ENCODE measurements at places on chromosomes 11 and 22.

DNA sequence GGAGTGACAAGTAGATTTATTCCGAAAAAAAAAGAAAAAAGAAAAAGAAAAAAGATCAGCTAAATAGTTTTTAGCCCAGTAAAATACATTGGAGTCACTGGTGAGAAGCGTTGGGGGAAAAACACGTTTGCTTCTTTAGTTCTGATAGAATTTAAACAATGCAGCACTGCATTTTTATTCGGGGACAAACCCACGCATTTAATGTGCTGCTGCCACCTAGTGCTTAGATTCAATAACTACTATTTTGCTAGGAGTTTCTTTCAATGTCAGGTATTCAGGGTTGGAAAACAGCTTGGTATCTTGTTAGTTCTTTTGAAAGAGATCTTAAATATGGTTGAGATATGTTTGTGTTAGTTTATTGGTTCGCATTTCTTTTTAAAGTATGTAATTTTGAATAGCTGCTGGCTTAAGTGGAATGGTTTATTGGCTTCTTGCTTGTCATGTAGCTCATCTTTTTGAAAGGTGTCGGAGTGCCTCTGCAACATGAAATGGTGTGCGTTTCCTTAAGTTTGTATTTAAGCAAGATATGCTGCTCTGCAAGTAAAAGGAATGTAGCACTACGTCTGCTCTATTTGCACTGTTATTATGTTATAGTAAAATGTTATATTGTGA, 41.9 kb downstream of the SVIP start:
- peak; percentile 14 for DNase-seq

GRCh38 chr22:27863001-27863400, 56.1 kb downstream of the PITPNB start:
- DNase-seq = no peak

- peak; percentile 42 for DNase-seq
Observed at GRCh38 chr22:41544671-41545476, 604 bp upstream of the POLR3H start.

DNA sequence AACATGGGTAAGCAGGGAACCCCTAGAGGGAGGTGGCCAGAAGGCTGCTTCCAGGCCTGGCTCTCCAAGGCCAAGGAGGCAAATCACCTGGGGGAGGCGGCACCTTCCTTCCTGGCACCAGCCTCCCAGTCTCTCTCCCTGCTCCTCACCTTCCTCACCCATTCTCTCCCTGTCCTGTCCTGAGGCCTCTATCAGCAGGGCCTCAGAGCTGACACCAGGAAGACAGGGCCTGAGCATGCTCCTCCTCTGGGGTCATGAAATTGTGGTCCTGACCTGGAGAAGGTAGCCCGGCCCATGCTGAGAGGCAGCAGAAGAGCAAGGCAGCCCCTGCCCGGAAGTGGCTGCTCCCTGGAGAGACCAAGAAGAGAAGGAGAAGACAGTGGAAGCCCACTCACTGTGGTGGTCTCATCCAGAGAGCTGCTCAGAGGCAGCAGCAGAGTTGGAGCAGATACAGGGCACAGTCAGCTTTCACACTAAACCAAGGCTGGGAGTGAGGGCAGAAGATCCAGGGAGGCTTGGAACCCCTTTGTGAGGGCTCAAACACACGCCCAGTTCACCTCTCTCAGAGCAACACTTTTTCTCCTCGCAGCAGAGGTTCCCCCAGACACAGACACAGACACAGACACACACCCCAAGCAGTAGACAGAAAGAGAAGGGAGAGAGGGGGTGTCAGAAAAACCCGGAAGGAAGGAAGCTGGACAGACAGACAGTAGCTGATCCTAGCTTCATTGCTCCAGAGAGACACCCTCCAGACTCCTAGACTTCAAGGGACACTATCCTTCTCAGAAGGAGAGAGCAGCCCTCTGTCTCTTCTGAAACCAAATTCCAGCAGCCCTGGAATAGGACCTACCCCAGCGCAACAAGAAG, 1.8 kb downstream of the BCL9L start:
- DNase-seq = no peak

- DNase-seq = no peak
Observed at GRCh38 chr11:77208535-77208934, 80.5 kb downstream of the MYO7A start.

GRCh38 chr11:102287964-102288724, 29.1 kb upstream of the BIRC3 start:
- peak; percentile 68 for DNase-seq

- DNase-seq = no peak
Observed at GRCh38 chr22:42664976-42665831, 16.0 kb upstream of the CYB5R3 start.

DNA sequence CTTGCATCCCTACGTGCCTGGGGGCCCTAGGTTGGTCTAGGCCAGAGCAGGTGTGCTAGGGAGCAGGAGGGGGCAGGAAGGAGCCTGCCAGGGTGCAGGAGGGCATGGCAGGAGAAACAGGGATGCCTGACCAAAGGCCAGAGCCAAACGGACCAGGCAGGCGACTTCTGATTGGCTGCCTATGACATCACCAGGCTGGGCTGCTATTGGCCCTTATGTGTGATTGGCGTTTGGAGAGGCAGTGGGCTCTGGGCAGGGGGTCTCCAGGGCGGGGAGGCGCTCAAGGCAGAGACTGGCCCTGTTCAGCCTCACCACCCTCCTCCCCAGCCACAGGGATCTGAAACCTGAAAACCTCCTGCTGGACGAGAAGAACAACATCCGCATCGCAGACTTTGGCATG, 44.4 kb downstream of the MOB2 start:
- DNase-seq = no peak

DNA sequence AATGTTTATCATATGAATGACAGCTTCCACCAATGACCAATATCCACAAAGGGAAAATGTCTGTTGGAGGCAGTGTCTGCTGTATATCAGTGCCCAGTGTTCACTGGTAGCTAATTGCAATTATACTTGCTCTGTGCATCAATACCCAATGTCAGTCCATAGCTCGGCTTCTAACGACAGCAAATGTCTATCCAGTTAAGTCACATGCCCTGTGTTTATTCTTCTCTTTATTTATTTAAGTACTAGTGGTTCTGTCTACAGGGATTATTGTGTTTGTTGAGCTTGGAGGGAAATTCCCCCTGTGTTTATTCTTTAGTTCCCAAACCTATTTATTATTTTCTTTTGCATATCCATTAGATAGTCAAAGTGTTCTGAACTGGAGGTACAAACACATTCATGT, 18.6 kb downstream of the TSKU start:
- no peak for DNase-seq

GRCh38 chr11:129503646-129504045, 128.0 kb downstream of the BARX2 start:
- DNase-seq = no peak

- no peak for DNase-seq
Observed at GRCh38 chr22:27746918-27747317, 54.6 kb downstream of the MN1 start.

- peak; percentile 74 for DNase-seq
Observed at GRCh38 chr11:37108436-37109285, 510.6 kb upstream of the RAG2 start.

DNA sequence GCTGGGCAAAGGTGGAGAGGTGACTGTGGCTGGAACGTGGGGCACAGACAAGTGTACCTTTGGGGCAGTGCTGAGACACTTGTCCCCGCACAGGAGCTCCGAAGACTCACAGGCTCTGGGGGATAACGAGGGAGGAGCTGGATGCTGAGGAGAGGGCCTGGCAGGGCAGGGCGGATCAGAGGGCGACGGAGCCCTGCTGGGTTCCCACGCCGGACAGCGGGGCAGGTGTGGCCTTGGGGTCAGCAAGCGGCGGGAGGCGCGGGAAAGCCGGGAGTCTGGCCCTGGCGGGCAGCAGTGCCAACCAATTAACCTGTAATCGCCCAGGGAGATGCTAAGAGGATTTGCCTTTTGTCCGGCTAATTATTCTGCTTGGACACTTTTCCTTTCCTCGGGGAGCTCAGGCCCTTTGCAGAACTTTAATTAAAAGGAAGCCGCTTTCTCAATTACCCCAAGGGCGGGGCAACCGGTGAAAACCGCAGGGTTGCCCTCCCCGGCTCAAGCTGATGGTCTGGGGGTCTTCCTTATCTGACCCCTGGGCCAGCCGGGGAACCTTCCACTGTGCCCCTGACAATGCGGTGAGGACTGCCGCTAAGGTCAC, 71.5 kb downstream of the WNT7B start:
- no peak for DNase-seq

GRCh38 chr22:46650078-46650810, 30.1 kb downstream of the GRAMD4 start:
- no peak for DNase-seq

DNA sequence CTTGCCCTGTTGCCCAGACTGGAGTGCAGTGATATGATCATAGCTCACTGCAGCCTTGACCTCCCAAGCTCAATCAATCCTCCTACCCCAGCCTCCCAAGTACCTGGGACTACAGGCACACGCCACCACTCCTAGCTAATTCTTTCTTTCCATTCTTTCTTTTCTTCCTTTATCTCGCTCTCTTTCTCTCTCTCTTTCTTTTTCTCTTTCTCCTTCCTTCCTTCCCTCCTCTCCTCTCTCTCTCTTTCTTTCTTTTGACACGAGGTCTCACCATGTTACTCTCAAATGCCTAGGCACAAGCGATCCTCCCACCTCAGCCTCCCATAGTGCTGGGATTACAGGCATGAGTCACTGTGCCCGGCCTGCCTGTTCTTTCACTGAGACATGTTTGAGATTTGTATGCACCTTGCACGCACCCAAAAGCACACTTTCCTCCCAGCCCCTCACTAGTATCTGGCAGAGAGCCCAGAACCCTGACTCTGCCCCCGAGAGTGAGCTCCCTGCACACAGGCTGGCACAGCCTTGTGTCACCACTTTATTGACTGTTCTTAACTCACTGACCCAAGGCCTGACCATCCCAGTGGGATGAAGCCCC, 56.8 kb downstream of the CD6 start:
- no peak for DNase-seq

- DNase-seq = no peak
Observed at GRCh38 chr11:115257678-115258077, 246.5 kb downstream of the CADM1 start.

- no peak for DNase-seq
Observed at GRCh38 chr11:76493626-76494539, 49.1 kb downstream of the EMSY start.

GRCh38 chr11:70556884-70557741, 158.8 kb downstream of the CTTN start:
- peak; percentile 95 for DNase-seq

DNA sequence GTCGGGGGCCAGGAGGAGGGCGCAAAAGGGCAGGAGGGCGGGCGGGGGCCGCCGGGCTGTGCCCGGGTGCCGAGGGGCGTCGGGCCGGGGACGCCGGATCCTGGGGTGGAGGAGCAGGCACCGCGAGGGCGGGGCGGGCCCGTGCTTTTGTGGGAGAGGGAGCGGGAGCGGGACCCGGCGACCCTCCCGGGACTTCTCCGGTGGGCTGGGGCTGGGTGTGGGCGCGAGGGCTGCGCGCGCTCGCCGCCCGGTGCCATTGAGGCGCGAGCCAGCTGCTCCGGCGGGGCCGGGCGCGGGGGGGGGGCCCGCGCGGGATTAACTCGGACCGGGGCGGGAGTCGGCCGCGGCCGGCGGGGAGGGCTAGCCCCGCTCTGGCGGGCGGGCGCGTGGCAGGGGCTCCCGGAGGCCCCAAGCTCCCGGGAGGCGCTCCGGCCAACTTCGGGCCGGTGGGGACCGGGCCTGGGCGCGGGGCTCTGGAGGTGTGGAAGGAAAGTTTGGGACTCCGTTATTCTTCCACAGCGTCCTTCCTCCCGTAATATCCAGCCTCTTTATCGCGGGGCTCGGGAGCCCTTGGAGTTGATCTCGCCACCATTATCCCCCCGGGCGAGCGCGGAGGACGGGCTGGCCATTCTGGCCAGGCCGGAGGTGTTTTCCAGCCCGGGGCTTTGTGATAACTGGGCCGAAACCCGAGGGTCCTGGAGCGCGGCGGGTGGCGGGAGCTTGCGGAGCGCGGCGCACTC, 936 bp downstream of the CECR2 start:
- DNase-seq = no peak

GRCh38 chr11:92224407-92225124, at the start of gene FAT3:
FAT3 (plus strand) TSS chr11:92224818; CDS start chr11:92352113, 127,295 bp downstream.
- DNase-seq = no peak

GRCh38 chr11:69896250-69896649, 77.0 kb upstream of the FGF3 start:
- no peak for DNase-seq

DNA sequence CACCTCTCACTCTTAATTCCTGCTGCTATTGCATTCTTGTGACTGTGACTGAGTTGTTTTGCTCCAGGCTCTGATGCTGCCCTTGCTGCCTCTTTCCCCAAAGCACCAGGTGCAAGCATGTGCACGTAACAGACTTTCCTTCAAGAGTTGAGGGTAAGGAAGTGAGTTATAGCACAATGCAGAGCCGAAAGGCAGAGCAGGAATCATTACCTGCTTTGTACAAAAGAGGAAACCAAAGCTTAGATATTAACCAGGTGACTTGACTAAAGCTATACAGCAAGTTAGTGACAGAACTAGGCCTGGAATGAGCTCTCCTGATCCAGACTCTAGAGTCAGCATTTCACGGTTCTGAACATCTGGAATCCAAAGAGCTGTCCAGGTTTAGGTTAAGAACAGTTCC, 33.6 kb downstream of the NEU3 start:
- DNase-seq = no peak

DNA sequence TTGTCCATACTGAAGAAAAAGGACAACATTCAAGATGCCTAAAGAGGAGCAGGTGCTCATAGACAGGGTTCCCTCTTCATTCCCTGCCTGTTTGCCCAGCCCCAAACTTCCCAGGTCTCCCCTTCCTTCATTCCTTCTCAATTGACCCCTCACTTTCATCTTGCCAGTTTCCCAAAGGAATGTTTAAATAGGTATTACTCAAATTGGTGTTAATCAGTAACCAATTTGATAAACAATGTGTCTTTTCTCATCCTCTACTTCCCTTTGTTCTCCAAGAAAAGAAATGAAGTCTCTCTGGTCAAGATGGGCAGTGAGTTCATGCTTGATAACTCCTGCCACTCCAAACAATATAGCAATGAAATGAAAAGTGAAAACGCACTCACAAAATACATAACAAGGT, 101.9 kb downstream of the TMPRSS5 start:
- no peak for DNase-seq

- peak; percentile 26 for DNase-seq
Observed at GRCh38 chr11:6531267-6531752, 34.2 kb downstream of the DNHD1 start.

- no peak for DNase-seq
Observed at GRCh38 chr11:20054584-20054983, 105.7 kb downstream of the DBX1 start.

GRCh38 chr11:8813658-8814057, 97.3 kb upstream of the AKIP1 start:
- peak; percentile 77 for DNase-seq

- DNase-seq = no peak
Observed at GRCh38 chr22:20076627-20077172, 3.3 kb upstream of the DGCR8 start.

GRCh38 chr22:35743326-35743860, 25.7 kb downstream of the APOL5 start:
- no peak for DNase-seq

- DNase-seq = no peak
Observed at GRCh38 chr22:40002935-40003715, 8.4 kb downstream of the FAM83F start.

DNA sequence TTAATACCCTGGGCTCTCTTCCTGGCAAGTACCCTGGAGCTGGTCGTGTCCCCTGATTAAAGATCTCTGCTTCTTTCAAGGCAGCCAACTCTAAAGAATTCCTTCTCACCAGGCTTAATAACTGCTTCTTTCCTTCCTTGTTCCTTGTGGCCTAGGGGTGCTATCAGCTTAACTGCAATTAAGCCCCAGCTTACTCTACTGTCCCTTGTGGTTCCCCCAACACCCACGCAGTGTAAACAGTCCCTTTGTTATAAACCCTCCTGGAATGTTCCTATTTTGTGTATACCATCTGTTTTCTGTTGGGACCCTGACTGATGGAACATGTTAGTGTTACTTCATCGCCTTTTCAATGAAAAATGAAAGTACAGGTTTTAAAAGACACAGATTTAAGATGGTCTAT, 126.4 kb upstream of the KIRREL3 start:
- DNase-seq = no peak

Data from MV-4-11 (cell line).